ENCODE measurements at places on chromosomes 16 and 17.
A peak's percentile ranks its signal among the peaks of the same experiment; 100 is the strongest.

DNA sequence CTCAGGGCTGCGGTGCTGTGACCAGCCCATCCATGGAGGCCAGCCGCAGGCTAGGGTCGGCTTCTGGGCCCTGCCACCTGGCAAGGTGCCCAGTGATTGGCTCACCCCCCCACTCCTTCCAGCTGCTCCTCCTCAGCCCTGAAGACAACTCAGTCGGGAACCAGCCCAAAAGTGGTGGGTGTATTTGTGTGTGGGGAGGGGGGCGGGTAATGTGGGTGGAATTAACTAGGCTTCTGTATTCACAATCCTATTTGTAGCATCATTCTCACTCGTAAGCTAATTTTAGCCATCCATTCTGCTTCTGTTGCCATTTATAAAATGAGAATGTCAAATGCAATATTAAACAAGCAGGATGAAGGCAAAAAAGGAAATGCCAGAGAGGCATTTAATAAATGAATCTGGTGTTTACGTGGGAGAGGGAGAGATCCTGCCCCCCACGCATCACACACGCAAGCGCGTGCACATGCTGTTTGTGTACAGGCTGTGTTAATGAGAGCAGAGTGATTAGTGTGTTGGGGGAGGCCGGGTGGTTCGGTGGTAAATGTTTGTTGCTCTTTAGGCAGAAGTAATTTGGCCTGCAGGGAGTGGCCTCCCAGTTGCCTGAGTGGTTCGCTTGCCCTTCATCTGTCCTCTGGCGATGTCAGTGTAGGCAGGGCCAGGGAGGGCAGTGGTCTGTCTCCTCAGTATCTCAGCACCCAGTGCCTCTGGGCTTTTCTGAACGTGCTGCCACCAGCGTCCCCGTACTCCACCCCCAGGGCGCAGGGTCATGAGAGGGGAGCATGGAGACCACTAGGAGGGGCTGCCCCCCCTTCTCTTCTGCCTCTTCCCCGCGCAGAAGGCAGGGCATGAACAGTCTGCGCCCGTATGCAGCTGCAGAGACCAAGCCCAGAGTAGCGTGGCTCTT lies 140.1 kb downstream of the CCDC182 start:
- DNase-seq, result peak; percentile 84

DNA sequence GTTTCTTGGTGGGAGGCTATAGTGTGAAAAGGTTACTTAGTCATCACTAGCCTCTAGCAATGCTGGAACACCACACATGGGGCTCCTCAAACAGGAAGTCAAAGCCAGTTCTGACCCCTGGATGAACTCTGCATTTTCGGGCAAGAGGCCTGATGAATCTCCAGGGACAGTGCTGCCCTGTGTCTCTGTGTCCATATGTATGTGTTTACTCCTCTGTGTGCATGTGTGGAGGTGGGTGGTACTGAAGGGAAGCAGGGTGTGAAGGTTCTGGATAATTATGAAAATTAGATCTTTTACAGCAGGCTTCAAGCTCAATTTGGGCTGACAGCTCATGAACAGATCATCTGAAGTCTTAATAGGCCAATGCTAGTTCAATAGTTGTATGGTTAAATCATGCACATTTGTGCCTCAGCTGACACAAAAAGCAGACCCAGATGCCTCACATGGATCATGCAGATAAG lies 133.6 kb downstream of the SNX11 start:
- peak; percentile 84 for DNase-seq

GRCh38 chr17:31499771-31500554 lies 108.5 kb downstream of the RAB11FIP4 start:
- peak; percentile 57 for DNase-seq

DNA sequence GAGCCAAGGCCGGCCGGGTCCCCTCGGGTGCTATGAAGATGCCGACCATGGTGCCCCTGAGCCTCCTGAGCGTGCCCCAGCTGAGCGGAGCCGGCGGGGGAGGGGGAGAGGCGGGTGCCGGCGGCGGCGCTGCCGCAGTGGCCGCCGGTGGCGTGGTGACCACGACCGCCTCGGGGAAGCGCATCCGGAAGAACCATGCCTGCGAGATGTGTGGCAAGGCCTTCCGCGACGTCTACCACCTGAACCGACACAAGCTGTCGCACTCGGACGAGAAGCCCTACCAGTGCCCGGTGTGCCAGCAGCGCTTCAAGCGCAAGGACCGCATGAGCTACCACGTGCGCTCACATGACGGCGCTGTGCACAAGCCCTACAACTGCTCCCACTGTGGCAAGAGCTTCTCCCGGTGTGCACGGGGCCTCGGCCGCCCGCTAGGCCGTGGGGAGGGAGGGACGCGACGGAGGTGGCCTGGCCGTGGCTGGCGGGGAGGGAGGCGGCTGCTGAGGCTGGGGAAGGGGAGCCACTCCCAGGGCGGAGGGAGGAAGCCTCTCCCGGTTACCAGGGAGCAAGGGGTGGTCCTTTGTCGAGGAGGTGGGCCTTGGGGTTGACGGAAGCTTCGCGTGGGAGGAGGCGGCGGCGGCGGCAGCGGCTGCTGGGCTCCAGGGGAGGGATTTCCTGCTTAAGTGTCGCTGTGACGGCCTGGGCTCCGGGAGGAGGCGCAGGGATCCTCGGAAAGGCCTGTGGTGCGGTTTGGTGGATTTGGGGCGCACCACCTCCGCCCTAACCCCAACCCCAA lies 1.3 kb downstream of the MAZ start:
- DNase-seq, result peak; percentile 85

- DNase-seq, result no peak
Observed at GRCh38 chr17:18318771-18319450, 3.8 kb downstream of the SMCR8 start.

- DNase-seq, result no peak
Observed at GRCh38 chr16:11004351-11004750, 60.0 kb downstream of the CLEC16A start.

- peak; percentile 31 for DNase-seq
Observed at GRCh38 chr16:70746040-70746707, 54.8 kb downstream of the VAC14 start.

- DNase-seq, result no peak
Observed at GRCh38 chr17:82930043-82930923, 90.5 kb upstream of the ZNF750 start.

- DNase-seq, result peak; percentile 33
Observed at GRCh38 chr16:69199382-69199781, 12.4 kb downstream of the SNTB2 start.

GRCh38 chr17:41625602-41626001 lies 1.2 kb upstream of the KRT17 start:
- no peak for DNase-seq

- no peak for DNase-seq
Observed at GRCh38 chr17:6748617-6749016, 7.2 kb upstream of the XAF1 start.

DNA sequence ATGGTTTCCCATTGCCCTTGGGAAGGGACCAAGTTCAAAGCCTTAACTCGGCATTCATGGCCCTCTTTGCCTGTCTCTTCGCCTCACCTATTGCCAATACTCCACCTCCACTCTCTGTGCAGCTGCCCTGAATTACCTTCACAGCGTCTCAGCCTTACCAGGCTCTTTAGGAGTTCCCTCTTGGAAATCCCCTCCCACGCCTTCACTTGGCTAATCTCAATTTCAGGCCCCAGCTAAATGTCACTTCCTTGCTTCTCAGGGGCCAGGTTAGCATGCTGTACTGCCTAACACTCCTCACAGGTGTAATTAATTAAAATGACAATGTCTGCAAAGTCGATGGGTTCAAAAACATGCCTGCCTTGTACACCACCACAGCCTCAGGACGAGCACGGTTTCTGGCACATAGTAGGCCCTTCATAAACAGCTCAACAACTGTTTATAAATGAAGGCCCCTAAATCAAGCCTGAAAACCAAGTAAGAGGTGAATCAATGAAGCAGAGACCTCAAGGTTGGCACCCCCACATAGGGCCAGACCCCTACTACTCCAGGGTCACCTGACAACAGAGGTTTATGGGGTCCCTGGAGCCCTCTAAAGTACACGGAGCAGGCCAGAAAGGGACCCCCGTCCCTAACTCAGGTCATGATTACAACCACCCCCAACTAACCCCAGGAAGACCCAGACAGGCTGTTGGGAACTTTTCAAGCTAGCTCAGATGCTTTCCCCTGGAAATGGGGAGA lies 11.2 kb upstream of the EEF2K start:
- no peak for DNase-seq

- DNase-seq, result peak; percentile 86
Observed at GRCh38 chr17:21124086-21124485, 2.7 kb upstream of the DHRS7B start.

GRCh38 chr16:55146966-55147365 lies 177.0 kb upstream of the IRX6 start:
- DNase-seq, result peak; percentile 70

DNA sequence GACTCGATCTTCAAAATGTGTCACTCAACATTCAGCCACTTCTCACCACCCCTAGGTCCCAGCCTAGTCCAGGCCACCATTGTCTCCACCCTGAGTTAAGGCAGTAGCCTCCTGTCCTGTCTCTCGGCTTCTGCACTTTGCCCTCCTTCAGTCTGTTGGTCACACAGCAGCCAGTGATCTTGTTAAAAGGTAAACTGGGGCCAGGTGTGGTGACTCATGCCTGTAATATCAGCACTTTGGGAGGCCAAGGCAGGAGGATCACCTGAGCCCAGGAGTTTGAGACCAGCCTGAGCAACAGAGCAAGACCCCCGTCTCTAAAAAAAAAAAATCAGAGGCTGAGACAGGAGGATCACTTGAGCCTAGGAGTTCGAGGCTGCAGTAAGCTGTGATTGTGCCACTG lies 25.8 kb downstream of the WWP2 start:
- DNase-seq, result no peak

GRCh38 chr17:3710951-3711383 lies 12.7 kb upstream of the HASPIN start:
- peak; percentile 94 for DNase-seq

GRCh38 chr17:58756246-58757161 lies 850 bp downstream of the PPM1E start:
- DNase-seq, result no peak

DNA sequence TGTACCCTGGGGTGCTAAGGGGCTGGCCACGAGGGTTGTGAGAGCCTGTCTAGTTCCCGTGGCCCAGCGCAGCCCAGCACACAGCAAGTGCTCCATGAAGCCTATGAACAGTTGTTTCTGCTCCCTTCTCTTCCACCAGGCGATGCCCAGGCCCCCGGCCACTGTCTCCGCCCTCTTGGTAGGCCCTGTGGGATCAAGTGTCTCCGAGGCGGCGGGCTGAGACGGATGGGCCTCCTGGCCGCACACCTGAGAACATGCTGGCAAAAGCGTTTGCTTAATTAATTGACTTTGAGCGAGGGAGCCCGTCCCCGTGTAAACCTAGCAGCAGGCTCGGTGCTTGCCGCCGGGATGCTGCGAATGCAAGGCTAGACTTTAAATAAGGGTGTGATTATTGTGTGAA lies 129.7 kb upstream of the GSE1 start:
- no peak for DNase-seq

DNA sequence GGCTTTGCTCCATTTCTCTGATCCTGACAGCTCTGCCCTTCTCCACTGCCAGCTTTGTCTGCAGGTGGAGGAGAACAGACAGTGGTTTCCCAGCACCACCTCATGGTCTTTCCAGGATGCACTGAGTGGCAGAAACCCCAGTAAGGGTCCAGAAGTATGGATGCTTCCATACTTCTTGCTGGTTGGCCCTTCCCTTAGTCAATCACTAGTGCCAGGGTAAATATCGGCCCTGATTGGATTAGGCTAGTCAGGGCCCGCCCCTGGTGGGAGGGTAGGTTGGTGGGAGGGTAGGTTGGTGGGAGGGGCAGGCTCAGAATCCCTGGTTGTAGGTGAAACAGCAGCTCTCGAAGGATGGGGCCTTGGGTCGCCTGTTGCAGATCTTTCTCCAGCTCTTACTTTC lies 10.2 kb downstream of the RNF213 start:
- DNase-seq, result no peak

DNA sequence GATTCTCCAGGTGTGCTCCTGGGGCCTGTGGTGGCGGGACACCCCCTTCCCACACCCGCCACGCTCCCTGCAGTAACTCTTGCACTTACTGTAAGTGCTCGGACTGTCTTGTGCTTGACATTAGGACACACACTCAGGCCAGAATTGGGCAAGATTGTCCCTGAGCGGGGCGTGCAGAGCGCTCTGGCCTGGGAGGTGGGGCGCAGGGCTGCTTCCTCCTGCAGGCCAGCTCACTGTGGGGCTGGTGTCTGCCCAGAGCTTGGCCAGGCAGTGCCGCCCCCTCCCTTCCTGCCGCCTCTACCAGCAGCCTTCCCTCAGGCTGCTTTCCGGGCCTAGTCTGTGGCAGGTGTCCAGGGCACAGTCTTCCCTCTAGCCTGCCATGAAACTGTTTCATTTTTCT lies 6.1 kb upstream of the ATP6V0C start:
- peak; percentile 80 for DNase-seq

- DNase-seq, result no peak
Observed at GRCh38 chr17:49926886-49927285, 42.1 kb upstream of the DLX4 start.

- no peak for DNase-seq
Observed at GRCh38 chr16:86662195-86662594, 83.8 kb downstream of the FOXL1 start.

- DNase-seq, result no peak
Observed at GRCh38 chr17:13222975-13223374, 205.1 kb upstream of the ELAC2 start.

DNA sequence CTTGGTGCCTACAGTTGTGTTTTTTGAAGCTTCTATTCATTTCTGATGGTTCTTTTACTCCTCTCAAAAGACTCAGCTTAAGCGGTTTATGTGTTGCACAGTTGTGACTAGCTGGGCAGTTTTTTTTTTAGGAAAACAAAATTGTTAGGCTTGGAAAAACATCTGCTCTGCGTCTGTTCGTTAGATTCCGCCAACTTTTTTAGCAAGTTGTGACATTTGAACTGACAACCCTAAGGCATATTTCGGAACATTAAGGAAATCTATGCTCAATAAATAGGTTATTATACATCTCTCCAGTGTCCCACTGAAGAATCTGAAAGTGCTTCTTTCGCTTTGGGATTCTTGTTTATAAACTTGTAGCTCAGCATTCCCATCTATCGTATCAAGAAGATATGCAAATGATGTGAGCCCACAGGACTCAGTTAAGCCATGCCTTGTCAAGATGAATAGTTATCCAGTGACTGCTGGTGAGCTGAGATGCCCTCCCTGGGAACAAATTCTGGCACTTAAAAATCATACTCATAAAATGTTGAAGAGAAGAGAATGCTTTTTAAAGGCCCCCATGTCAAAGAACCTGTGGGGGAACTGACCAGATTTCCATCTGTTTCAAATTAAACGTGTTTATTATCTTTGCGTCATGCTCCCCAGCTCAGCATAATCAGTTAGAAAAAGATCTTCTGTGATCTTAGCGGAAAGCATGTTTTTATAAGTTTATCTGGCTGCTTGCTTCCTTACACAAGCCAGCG lies 109.0 kb upstream of the FAM20A start:
- no peak for DNase-seq

- no peak for DNase-seq
Observed at GRCh38 chr16:86085161-86085611, 186.2 kb downstream of the IRF8 start.

- no peak for DNase-seq
Observed at GRCh38 chr17:80339118-80339517, 75.8 kb upstream of the ENDOV start.

DNA sequence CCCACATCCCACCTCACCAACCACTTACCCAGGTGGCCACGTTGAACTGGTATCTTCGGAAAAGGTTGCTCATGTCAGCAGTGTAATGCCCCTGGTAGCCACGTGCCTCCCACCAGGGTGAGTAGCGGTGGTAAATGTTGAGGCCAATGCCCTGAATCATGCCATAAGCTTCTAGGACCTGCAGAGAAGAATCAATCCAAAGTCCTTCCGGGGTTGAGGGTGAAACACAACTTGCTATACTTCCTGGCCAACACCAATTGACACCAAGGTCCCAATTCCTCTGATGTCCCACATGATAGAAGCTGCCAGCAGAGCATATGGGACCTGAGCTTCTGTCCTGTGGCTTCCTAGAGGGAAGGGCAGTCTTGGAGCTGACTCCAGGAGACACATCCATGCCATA lies 11.3 kb upstream of the CNOT1 start:
- DNase-seq, result no peak

Data from MV-4-11 (cell line).